Midbrain (tissue), 1 donor: ENCODE measurements at places on chromosomes 12 and 14.

DNA sequence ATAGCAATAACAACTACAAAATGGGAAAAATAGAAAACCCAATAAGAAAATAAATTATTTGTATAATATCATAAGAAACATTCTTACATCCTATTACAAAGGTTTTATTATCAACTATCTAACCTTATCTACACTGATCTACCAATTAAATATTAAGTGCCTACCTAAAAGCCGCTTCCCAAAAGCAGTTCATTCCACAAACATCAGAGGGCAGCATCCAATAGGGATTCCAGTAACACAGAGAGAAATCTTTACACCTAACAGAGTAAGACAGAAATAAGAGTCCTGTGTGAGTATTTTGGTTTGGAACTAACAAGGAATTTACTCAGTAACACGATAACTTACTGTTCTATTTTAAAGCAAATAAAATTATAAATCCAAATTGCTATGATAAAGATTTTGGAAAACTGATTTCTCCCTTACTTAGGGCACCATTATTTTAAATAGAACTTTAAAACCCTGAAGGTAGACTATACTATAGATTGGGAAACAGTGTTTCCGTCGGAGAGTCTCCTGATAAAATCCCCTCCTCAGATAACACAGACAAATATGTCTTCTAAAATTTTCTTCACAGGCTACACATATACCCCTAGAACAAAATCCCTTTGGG is 15.0 kb downstream of the GXYLT1 start:
- DNase-seq = peak; percentile 62

- DNase-seq = no peak
Observed at GRCh38 chr12:89875225-89875624, 166.6 kb upstream of the ATP2B1 start.

GRCh38 chr12:102948941-102949352 is 8.5 kb upstream of the ASCL1 start:
- DNase-seq = peak; percentile 64

DNA sequence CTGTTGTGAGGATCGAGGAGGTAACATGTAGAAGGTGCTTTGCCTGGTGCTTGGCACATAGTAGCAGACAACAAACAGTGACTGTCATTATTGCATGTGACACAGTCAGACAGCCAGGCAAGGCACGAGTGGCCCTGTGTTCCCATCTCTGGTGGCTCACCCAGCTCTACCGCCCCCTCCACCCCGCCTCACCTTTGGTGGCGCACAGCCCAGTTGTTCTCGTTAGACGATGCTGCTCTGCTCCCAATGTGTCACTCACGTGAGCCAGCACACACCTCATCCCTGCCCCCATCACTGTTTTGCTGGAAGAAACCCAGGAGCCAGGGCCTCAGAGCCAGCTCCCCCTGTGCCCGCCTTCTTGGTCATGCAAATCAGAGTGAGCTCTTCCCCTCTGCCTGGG is 113.3 kb downstream of the CALM1 start:
- DNase-seq = no peak

- DNase-seq = no peak
Observed at GRCh38 chr12:5432011-5432400, at the start of gene NTF3. Gene NTF3, plus strand, starts transcription at chr12:5432108. Its CDS starts 217 bp downstream, at chr12:5432325.

- DNase-seq = no peak
Observed at GRCh38 chr12:14284184-14284722, 81.2 kb upstream of the ATF7IP start.

DNA sequence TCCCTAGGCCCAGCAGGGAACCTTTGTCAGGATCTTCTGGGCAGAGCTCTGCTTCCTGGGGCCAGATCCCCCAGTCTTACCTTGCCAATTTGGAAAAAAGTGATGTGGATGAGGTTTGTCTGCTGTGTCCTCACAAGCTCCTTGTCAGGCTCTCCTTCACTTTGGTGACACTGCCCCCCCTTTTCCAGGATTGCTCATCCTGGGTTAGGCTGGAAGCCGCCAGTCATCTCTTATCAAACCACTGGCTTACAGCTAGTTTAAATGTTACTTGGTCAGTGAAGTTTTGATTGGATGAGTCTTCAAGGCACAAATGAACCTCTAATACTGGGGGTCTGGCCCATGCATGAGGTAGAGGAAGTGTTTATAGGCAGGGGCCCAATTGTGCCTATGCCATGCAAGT is 15.3 kb downstream of the NYNRIN start:
- DNase-seq = no peak

DNA sequence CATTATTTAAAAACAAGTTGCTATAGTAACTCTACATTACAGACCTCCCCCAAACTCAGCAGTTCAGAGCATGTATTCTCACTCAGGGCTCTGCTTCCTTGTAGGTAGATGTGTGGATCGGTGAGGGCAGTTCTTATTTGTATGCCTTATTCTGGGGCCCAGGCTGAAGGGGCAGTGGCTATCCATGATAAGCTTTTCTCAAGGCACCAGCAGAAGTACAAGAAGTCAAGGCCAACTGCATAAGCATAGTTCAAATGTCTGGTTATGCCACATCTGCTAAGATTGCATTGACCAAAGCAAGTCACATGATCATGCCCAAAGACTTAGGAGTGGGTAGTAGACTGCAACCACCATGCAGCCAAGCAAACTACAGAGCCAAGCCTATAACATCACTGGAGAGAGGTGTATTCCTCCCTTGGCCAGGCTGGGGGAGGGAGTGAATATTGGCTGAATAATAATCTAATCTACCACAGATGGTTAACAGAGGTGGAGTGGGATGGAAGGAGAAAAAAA is 4.6 kb downstream of the PSEN1 start:
- no peak for DNase-seq

DNA sequence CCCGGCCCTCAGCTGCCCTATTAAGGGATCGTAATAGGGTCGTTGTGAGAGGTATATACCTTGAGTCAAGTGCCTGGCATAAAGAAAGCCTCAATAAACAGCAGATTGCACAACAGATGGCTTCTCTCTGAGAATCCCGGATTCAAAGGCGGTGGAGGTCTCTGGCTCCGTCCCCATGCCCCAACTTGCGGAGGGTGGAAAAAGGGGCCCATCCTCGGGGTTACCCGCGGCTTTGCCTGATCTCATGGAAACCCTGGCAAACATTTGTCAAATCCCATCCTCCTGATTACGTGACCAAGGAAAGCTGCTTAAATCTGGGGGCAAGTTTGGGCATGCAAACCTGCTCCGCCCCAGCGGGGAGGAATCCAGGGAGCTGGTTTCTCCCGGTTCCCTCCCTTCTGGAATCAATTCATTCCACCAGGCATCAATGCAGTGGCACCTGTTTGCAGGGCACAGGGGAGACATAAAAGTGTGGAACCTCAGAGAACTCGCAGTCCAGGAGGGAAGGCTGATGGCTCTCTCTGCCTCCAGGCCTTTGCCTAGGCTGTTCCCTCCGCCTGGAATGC is 12.3 kb downstream of the TRPV4 start:
- no peak for DNase-seq

DNA sequence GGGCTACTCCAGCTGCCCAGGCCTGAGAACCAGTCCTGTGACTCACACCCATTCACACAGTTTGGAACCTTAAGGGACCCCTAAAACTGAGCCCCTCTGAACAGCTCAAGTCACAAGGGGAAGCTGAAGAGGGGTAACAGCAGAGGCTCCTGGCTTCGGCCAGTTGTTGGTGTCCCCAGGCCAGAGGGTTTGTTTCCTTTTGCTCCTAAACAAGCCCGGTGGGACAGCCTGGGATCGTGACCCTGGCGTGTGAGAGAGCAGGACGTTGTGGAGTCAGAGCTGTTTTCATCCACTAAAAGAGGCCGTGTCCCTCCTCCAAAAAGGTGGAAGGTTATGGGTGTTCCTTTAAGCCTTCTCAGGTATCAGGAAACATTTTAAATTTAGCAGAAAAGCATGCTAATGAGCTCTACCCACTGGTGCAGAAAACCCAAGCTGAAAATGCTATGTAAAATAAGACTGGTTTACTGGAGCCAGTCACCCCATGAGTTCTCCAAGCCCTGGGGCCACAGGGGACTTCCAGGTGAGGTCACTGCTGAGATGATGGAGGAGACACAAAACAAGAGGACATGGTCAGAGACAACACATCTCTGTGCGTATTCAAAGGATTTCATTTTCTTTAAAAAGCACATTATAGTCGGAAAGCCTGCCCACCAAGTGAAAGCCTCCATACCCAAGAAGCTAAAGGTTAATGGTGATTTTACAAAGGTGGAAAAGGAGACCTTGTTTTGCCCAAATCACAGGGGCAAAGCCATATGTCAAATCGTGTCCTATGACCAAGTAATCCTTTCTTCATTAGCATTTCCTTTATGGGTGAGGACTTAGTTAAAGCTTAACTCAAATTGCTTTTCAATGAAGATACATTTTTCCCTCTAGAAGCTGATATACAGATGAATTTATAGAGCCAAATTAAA is 14.1 kb downstream of the PRKAB1 start:
- DNase-seq = no peak

GRCh38 chr12:29023436-29024076 is 125.5 kb upstream of the FAR2 start:
- no peak for DNase-seq

DNA sequence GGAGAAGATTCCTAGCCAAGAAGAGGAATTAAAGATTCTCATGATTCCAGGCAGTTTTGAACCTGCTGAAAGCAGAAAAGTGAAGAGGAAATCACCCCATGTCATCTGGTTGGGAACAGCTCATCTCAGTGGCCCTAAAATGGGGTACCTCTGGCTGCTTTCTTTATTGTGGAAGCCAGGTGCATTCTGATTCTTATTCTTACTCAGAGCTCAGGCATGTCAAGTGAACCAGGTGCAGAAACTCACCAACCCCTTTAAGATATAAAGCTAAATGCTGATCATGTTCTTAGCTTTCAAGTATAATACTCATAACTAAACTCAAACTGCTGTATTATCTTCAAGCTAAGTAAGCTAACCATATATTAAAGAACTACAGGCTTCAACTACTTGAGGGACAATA is 253.9 kb upstream of the ARID2 start:
- no peak for DNase-seq

GRCh38 chr14:77264466-77265186 is 6.4 kb downstream of the NGB start:
- DNase-seq = no peak

- no peak for DNase-seq
Observed at GRCh38 chr14:76467711-76468155, 91.8 kb downstream of the ESRRB start.

DNA sequence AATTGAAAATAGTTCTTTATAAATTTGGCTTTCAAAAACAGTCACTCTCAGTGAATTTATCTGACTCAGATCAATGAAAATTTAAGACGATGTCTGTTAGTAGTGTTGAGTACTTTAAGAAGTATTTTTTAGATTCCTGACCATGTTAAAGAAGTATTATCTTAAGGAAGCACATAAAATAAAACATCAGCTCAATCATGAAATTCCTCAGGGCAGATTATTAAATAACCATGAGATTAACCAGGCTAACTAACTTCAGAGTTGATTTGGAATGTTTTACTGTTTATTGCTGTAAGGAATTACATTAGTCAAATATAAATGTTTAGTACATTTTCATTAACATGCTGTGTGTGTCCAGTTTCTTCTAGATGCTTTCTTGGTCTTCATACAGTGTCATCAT is 160.2 kb downstream of the PELI2 start:
- no peak for DNase-seq

- peak; percentile 13 for DNase-seq
Observed at GRCh38 chr12:72747111-72747849, 475.1 kb downstream of the TRHDE start.

DNA sequence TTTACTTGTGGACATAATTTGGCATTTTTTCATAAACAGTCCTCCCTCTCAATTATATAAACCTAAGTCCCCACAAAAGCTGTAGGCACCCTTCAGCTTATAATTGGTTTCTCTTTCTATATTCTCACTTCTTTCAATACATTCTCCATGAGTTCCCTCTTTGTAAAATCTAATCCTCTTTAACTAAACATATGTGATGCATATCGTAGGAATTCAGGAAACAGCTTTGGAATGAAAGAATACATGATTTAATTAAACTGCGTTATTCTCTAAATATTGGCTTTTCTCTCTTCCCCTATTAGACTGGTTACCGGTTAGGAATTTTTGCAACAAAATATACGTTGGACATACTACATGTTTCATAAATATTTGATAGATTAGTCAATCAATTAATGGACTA is 1122.6 kb downstream of the FLRT2 start:
- DNase-seq = no peak

- DNase-seq = no peak
Observed at GRCh38 chr14:61074852-61075251, 93.8 kb downstream of the SLC38A6 start.

DNA sequence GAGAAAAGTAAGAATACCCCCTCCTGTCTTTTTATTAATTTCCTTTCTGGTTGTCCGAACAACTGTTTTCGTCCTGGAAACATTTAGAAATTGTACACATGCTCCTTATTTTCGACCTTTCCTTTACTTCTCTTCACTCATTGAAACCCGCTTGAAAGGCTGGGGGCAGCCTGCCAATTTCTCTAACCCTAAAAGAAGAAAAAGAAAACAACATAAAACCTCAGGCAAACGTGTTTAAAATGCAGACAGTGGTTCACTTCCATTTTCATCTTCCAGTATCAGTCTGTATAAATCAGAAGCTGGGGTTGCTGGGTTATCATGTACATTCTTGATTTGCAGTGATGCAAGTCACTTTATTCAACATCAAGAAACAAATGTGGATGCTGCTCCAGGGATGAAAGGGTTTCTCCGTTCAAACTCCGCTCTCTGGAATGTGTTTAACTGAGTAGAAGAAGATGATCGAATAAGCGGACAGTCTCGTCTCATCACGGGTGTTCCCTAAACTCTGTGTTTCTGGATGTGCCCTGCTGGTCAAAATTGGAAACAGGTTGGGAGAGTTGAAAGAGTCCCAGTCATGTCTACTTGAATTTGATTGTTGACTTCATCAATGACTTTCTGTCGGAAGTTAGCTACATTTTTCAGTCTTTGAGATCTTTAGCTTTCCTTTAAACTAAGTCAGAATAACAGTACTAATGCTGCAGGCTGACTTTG is 1042.2 kb downstream of the BCL11B start:
- peak; percentile 2 for DNase-seq

GRCh38 chr14:71538288-71538687 is 393.9 kb upstream of the RGS6 start:
- no peak for DNase-seq

DNA sequence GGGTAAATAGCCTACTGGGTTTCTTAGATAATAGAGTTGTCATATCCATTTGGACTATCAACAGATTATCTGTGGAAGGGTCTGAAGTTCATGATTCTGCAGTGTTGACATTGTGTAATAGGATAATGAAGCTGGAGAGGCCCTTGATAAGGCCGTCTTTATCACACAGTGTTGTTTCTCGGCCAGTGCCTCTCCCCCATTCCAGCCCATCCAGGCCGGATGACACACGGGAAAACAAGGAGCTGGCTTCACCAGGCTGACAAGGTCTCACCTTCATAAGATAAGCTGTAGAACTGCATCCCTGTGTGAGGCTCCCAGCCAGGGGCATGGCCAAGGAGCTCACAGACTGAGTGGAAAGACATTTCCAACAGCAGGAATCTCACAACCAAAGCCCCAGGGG is 8.7 kb upstream of the EML1 start:
- DNase-seq = no peak

- DNase-seq = no peak
Observed at GRCh38 chr12:23238190-23238589, 613.2 kb downstream of the ETNK1 start.

GRCh38 chr12:22256605-22257004 is 77.9 kb downstream of the ST8SIA1 start:
- no peak for DNase-seq

- DNase-seq = no peak
Observed at GRCh38 chr14:99325591-99325990, 53.6 kb upstream of the BCL11B start.

GRCh38 chr12:122937622-122938091 is 28.6 kb downstream of the ABCB9 start:
- DNase-seq = no peak

GRCh38 chr12:87930033-87930432 is 99.2 kb downstream of the C12orf50 start:
- DNase-seq = no peak
